ENCODE measurements at places on chromosomes 4 and X. TPM values are rescaled to one million over a fixed set of nuclear protein-coding genes. Genes with fewer than 3 reads are reported as not detected.

- no peak for DNase-seq
Observed at GRCh38 chr4:138898282-138898681, 117.3 kb upstream of the NOCT start.

DNA sequence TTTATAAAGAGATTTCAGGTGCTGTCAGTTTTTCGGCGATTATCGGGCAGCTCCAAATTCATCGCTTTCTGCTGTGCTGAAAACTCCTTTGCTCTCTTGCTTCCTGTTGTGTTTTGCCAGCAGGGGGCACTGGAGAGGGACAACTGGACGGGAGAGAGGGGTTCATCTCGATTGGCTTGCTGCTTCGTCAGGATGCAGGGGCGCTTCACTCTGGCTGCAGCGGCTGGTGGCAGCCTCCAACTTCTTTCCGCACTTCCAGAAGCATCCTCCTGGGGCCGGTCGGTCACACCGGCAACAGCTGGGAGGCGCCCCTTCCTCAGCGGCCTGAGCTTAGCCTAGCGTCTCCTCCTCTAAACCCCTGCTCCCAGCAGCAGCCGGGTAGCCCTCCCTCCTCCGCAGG, 29.5 kb downstream of the MSL3 start:
- DNase-seq: peak; percentile 80

DNA sequence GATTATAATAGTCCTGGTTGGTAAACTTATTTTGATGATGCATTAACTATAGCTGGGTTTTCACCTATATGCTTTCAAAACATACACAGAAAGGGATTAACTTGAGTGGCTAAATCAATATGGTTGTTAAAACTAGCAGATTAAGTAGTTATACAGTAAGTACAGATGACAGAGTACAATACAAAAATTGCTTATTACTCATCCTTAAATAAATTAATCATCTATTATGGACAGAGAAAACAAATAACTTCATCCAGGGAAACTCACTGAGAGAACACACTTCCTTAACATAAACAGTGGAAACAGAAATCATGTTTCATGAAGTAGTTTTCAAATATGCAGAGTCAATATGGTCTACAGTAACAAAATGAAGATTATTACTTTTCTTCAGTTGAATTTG, 133.4 kb downstream of the AREG start:
- no peak for DNase-seq

GRCh38 chrX:55907968-55908607, 190.5 kb downstream of the RRAGB start:
- DNase-seq: peak; percentile 83

DNA sequence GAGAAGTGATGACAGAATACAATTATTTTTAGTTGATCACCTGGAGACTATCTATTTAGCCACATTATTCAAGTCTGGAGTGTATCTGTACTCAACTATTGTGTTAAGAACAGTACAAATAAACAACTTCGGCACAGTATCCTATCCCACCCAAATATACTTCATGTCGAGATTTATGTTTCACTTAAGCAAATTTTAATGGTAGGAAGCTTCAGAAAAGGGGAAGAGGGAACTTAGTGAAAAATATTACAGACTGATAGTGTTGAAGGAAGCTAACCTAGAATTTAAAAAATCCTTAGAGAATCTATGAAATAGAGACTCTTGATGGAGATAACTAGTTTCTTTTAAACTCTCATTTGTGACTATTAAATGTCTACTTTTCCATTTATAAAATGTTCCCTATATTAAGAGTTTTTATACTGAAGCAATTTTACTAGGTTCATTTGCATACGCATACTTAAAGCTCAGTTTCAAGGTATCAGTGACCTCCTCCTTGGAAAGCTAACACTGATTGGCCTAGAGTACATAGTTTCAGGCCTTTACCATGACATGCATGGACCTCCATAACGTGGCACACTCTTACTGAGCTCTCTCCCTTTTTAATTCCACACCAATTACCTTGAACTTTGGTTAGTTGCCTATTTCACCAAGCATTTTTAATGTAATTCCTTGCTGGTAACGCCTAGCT, 197.7 kb downstream of the CAMK2D start:
- no peak for DNase-seq

- no peak for DNase-seq
Observed at GRCh38 chr4:81634766-81635549, 163.3 kb upstream of the RASGEF1B start.

- DNase-seq: no peak
Observed at GRCh38 chr4:47801481-47802002, 36.3 kb downstream of the CORIN start.

MSN gene
- total RNA-seq: 478 TPM

BANK1 gene
- total RNA-seq: 4.9 TPM

OPN1MW3 gene
- total RNA-seq: not detected

CWH43 gene
- total RNA-seq: not detected

SPATA18 gene
- total RNA-seq: 5.8 TPM

F8A3 gene
- total RNA-seq: 7.1 TPM
